HCEC 1CT (cell line): ENCODE measurements at places on chromosomes 3 and 15.

- DNase-seq, result peak; percentile 85
Measured at GRCh38 chr3:113084777-113085176, 94.0 kb downstream of the GTPBP8 start.

- no peak for DNase-seq
Measured at GRCh38 chr3:193737191-193737751, 144.3 kb downstream of the OPA1 start.

DNA sequence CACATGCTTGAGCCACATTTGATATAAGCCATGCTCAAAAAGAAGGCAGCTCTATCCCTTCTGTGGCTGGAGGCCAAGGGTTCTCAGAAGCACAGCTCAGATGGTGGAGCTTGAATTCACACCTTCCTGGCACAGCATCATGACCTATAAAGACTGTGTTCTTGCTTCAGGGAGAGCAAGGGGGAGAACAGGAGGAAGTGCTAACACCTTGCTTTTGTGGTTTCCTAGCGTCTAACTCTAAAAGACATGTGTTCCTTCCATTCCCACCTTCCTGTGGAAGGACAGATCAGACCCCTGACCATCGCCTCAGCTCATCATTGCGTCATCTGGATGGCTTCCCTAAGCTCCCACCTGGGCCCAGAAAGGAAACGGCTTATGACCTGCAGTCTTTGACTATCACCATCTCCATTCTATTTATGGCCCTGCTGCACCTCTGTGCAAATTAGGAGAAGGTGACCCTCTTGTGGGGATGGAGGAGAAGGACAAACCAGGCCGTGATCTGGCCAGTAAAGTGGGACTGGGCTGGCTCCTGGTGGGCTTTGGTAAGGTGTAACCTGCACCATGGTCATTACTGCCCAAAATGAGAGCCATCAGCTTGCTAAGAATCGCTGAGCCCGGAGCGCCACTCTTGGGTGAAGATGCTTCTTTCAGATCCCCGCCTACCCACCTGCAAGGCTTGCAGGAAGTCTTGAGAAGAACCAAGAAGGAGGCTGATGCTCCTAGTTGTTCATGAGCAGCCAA, 128.5 kb downstream of the SERPINI1 start:
- no peak for DNase-seq

GRCh38 chr3:165336786-165337185, 140.6 kb upstream of the SLITRK3 start:
- DNase-seq, result no peak

GRCh38 chr3:169454823-169455222, 208.7 kb downstream of the MECOM start:
- peak; percentile 90 for DNase-seq

- DNase-seq, result no peak
Measured at GRCh38 chr3:59440285-59441028, 390.6 kb upstream of the CFAP20DC start.

GRCh38 chr3:158842976-158843375, 41.1 kb downstream of the MFSD1 start:
- DNase-seq, result no peak

GRCh38 chr15:33473005-33473404, 162.2 kb downstream of the RYR3 start:
- no peak for DNase-seq

DNA sequence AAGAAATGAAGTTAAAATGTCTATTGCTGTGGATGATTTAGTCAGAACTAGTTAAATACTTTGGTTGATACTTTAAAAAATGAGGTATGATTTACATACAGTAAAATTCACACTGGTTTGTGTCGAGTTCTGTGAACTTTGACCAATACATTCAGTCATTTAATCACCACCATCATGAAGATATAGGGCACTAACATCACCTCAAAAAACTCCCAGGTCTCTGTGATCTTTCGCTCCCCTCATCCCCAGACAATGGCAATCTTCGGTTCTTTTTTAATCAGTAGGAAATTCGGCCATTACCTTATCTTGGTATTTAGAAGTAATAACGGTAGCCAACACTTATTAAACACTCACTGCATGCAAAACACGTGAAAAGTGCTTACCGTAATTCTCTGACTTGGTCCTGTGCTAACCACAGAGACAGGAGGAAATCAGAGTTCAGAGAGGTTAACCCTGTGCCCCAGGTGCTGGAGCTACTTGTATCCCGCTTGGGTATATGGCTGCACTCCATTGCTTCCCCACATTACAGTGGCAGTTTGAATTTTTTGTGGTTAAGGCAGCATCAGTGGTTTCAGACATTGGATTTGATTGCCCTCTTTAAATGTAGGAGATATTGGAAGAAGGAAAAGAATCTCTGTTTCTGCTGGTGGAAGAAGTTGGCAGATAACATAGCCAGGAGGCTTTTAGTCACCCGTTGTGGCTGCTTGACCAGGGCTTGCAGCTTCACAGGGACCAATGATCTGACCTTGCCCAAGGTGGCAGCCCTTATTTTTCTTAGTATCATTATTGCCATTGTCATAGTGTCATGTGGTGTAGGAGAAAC, 4.2 kb downstream of the PLCL2 start:
- no peak for DNase-seq

- peak; percentile 61 for DNase-seq
Measured at GRCh38 chr3:138941259-138941885, 5.6 kb downstream of the FOXL2 start.

GRCh38 chr3:19206540-19206939, 58.2 kb downstream of the KCNH8 start:
- DNase-seq, result no peak

GRCh38 chr3:49424816-49425215, 2.5 kb upstream of the AMT start:
- no peak for DNase-seq

DNA sequence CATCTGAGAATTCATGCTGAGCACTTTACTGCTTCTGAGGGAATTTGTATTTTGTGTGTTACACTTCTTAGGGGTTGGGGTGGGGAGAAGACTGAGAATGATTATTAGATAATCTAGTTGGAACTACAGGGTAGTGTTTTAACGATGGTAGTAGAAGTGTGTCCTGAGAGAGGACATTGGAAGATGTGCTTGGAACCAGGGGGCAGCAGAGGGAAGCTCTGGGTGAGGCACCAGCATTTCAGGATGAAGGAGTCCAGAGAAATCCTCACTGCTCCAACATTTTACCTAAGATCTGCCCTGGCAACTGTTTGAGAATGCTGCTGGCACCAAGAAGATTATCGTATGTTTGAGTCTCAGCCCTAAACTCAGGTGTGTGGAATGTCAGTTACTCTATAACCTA, 145.5 kb downstream of the SQOR start:
- no peak for DNase-seq

- peak; percentile 89 for DNase-seq
Measured at GRCh38 chr3:11477407-11477911, 166.3 kb downstream of the VGLL4 start.

- DNase-seq, result peak; percentile 34
Measured at GRCh38 chr15:57694279-57694678, 12.2 kb upstream of the POLR2M start.

- DNase-seq, result no peak
Measured at GRCh38 chr15:82943176-82943575, 9.3 kb downstream of the HOMER2 start.

DNA sequence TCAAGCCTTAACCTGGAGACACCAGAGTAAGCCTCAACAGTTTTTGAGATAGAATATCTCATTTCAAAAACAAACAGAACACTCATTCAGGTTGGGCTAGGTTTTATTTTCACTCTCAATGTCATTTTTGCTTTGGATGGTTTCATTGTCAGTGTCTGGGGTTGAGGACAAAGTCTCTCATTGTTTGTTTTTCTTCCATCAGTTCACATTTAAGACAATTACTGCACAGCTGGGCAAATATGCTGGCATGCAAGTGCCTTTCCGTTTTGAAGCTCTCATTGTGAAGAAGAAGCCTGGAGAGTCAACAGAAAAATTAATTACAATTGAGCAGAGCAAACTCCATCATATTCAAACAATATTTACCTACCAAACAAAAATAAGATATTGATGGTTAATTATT, 1050.0 kb downstream of the TBL1XR1 start:
- DNase-seq, result no peak

GRCh38 chr3:57696801-57697321, 4.0 kb upstream of the DENND6A start:
- peak; percentile 55 for DNase-seq

- no peak for DNase-seq
Measured at GRCh38 chr3:155984791-155985417, 114.5 kb downstream of the GMPS start.

DNA sequence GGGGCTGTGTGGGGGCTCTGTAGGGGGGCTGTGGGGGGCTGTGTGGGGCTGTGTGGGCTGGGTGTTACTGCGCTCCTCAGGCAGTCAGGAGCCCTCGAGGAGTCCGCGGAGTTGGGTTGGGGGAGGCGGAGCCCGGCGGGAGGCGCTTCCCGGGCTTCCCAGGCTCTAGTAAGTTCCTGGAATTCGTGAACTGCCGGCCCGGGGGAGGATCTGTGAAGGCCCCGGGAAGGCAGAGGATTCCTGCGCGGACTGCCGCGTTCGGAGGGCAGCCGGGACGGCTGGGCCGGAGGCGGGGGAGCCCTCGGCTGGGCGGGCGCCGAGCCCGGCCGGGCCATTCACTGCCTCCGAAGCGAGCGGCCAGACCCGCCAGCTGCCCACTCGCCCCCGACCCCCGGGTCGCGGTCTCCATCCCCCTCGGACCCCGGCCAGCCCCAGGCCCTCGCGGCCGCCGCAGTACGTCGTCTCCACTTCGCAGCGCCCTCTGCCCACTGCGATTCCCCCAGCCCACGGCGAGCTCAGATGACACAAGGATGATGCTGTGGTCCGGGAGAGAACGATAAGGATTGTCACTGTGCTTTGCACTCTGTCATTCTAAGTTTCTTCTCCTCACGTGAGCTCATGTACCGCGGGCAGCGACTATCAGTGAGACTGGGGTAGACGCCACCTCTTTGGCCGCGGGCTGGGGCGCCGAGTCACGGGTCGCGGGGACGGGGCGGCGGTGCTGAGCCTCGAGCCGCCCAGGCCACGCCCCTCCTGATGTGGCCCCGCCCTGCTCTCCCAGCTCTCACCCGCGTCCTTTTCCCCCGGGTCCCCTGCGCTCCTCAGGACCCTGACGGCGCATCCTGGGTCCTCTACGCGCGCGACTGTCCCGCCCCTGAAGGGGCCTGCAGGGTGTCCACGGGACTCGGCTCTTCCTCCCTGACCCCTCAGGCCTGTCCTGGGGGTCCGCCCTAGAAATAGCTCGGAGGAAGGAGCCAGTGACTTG, 65.3 kb downstream of the KLF13 start:
- DNase-seq, result peak; percentile 58

- DNase-seq, result no peak
Measured at GRCh38 chr3:190865419-190865818, 2.9 kb upstream of the GMNC start.

DNA sequence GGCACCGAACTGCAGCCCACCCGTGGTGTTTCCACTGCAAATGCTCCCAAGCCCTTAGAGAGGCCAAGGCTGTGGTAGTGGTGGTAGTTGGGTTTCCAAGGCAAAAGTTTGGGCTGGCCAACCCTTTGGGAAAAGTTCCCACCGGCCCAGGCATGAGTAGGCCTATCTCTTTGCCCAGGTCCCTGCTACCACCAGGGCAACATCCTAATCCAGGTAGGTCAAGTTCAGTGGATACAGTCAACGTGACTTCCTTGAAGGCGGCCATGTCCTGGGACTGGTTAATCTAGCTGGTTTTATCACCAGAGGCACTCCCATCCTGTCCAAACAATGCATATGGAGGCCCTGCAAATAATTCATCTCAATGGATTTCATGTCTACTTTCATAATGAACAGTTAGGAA, 1.6 kb upstream of the ONECUT1 start:
- DNase-seq, result no peak

- DNase-seq, result no peak
Measured at GRCh38 chr3:72694398-72694797, 153.8 kb downstream of the SHQ1 start.

GRCh38 chr15:95295896-95296625, 1034.4 kb upstream of the NR2F2 start:
- peak; percentile 45 for DNase-seq

DNA sequence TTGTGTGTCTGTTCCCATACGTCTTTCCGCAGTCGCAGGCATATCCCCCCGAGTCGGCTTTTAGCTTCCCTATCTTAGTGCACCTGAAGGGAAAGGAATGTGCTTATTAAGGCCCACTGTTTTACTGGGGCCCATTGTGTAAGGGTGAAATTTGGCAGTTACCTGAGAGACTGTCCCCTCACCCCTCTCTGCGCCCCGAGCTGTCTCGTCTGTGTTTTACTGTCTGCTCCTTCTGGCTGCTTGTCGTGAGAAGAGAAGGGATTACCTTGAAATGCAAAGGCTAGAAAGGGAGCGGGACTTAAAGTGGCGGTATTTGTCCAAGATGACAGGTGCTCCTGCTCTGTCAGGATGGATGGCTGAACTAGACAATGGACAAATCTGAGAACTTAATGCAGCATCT, 233.0 kb upstream of the POU1F1 start:
- DNase-seq, result no peak

DNA sequence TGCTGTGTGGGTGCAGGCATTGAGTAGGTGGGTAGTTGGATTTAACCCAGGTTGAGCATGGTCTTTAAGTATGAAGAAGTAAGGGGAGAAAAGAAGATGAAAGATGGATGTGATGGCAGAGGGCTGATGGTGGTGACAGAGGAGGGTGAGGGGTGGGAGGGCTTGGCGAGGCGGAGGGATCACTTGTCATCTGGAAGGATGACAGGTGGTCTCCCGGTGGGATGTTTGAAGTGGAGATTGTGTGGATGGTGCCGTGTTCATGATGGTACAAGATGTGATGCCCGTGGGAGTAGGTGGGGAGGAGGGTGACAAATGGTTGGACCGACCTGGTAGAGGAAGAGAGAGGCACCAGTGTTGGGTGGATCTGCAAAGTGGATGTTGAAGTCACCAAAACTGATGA, 208.8 kb downstream of the RPLP1 start:
- no peak for DNase-seq

DNA sequence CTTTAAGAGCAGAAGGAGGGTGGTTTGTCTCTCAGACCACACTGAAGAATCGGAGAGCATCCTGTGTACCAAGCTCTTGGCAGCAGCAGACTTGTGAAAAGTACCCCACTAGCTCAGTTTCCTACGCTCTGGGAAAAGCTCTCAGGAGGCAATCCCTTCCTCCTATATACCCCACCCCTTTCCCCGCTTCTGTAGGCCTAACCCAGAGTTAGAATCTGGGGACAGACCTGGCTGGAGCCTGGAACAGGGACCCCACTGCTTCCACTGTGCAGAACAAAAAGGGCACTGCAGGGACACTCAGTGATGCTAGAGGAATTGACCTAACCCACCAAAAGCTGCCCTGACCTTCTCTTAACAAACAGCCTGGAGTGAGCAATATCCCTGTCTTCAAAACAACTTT, 70.0 kb upstream of the CCDC39 start:
- no peak for DNase-seq

DNA sequence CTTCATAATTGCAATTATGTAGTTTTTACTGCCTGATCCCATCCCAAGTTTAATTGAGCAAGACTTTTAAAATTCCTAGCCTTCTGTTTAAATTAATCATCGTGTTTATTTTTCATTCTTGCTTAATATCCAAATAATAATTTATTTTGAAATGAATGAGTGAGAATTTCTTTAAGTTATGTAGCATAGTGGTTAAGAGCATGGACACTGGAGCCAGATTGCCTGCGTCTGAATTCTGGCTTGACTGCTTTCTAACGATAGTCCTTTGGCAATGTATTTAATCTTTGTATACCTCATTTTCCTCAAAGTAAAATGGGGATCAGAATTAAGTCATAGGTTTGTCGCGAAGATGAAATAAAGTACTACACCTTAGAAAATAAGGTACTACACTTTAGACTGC, 71.4 kb downstream of the LRRC49 start:
- DNase-seq, result peak; percentile 15

GRCh38 chr15:45180201-45180600, 7.6 kb downstream of the SHF start:
- no peak for DNase-seq

- DNase-seq, result no peak
Measured at GRCh38 chr15:35925275-35926006, 379.5 kb upstream of the DPH6 start.

GRCh38 chr3:185502987-185503386, 4.2 kb upstream of the TMEM41A start:
- no peak for DNase-seq
